ENCODE measurements at places on chromosomes 16 and 17. TPM values are rescaled to one million over a fixed set of nuclear protein-coding genes. Genes with fewer than 3 reads are reported as not detected.

Gene ZNF174
- 11.2 TPM for total RNA-seq

Gene OR3A3
- not detected for total RNA-seq

Gene CDRT15
- total RNA-seq = not detected

Gene NOTUM
- total RNA-seq = 0.50 TPM

Gene C17orf100
- 3.5 TPM for total RNA-seq

GRCh38 chr17:31272803-31273202 is 24.2 kb downstream of the OMG start:
- DNase-seq = no peak
